ENCODE measurements at places on chromosomes 5 and 9.

GRCh38 chr9:34658461-34658860 is 4.0 kb downstream of the CCL27 start:
- ATAC-seq = no peak

- ATAC-seq = no peak
Observed at GRCh38 chr5:97297063-97297703, 114.1 kb upstream of the RIOK2 start.

DNA sequence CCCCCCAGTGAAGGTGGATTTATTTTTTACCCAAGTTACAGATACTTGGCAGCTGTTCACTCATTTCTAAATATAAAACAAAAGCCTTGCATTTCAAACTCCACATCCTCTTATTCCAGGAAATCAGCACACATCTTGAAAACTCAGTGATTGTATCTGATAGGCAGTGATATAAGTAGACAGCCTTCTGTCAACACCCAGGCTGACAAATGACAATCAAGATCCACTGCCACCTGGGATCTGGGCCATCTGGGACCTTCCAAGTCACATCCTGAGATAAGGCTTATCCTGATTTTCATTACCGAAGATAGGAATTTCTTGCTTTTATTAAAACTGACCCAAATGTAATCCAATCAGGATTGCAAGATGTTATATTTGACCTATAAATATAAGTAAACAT is 201.3 kb upstream of the PUM3 start:
- ATAC-seq = no peak

GRCh38 chr5:76954383-76954763 is 1.5 kb downstream of the CRHBP start:
- ATAC-seq = no peak

GRCh38 chr9:93136011-93136440 is 2.0 kb upstream of the NINJ1 start:
- ATAC-seq = no peak

GRCh38 chr5:67146981-67147380 is 49.6 kb downstream of the CD180 start:
- no peak for ATAC-seq

DNA sequence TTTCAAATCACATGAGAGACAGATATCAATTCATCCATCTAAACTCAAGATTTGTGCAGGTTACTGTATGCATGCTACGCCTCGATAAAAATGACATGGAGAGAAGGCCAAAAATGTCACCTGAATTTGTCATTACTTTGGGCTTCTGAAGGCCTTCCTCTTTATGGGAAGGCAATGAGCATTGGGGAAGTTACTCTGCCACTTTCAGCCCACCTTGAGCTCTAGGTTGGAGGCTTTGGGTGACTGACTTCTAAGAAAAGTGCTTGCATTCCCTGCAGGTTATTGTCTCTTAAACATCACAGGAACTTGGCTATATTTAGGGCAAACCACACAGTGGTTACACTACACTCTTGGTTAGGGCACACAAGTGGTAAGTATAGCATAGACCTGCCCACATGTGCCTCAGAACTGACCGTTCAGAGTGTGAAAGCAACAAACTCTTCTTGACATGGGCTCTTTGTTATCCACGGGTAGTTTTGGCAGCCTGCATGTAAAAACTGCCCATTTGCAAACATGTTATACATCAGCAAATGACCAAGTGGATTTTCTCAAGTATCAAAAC is 169.5 kb downstream of the ZNF608 start:
- ATAC-seq = no peak

DNA sequence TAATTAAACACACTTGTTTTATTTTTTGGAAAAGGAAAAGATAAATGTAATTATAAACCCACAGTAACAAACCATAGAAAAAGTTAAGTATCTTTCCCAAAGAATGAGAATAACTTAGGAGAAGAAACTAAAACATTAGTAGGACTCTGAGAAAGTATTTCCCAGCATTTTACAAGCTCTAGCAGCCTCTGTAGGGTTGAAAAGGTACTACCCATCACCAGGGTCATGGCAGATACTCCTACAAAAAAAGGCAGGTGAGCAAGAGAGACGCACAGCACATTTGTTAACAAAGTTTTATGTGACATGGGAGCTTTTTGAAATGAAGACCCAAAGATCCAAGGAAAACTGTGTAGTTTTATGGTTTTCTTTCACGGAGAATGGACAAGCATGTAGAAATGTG is 77.7 kb upstream of the FAM169A start:
- ATAC-seq = no peak

DNA sequence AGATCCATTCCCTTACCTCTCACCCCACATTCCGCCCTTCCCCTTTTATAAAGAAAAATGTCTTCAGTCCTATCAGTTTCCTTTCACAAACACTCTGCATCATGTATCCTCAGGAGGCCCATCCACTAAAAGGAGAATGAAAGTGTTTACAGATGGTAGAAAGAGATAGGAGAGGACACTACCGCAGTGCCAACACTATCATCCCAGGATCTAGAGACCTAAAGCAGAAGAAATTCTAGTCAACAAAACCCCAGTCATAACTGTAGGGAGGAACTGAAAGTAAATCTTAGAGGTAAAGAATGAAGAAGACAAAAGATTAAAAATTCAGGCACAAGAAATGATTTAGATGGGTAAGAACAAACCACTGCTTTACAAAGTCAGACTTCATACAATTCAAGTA is 114.1 kb downstream of the MLLT3 start:
- peak; percentile 29 for ATAC-seq
